ENCODE measurements at places on chromosomes 6 and 20.

- DNase-seq, result no peak
Observed at GRCh38 chr6:139473731-139474130, 99.3 kb upstream of the CITED2 start.

- DNase-seq, result no peak
Observed at GRCh38 chr6:148272597-148272996, 70.0 kb upstream of the SASH1 start.

- DNase-seq, result no peak
Observed at GRCh38 chr6:15239616-15240364, 6.1 kb upstream of the JARID2 start.

- no peak for DNase-seq
Observed at GRCh38 chr6:34484899-34485298, 19.0 kb downstream of the PACSIN1 start.

DNA sequence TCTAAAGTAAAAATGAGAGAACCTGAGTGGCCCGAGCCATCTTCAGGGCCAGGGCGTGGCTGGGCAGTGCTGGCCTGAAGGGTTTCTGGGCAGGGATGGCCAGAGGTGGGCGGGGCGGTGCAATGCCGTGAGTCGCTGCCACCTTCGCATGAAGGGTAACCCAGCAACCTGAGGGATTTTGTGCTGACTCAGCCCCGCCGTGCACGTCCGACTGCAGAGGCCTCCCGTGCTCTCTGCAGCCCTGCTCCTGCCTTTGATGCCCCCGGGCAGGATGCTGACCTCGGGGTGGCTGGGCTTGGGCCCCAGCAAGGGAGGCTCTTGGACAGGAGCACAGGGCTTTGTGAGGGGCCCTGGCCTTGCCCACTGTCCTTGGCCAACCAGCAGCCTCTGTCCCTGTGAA is 81.7 kb upstream of the GATA5 start:
- DNase-seq, result no peak
